NCI-H2029 (cell line): ENCODE measurements at places on chromosomes 5 and 9.

DNA sequence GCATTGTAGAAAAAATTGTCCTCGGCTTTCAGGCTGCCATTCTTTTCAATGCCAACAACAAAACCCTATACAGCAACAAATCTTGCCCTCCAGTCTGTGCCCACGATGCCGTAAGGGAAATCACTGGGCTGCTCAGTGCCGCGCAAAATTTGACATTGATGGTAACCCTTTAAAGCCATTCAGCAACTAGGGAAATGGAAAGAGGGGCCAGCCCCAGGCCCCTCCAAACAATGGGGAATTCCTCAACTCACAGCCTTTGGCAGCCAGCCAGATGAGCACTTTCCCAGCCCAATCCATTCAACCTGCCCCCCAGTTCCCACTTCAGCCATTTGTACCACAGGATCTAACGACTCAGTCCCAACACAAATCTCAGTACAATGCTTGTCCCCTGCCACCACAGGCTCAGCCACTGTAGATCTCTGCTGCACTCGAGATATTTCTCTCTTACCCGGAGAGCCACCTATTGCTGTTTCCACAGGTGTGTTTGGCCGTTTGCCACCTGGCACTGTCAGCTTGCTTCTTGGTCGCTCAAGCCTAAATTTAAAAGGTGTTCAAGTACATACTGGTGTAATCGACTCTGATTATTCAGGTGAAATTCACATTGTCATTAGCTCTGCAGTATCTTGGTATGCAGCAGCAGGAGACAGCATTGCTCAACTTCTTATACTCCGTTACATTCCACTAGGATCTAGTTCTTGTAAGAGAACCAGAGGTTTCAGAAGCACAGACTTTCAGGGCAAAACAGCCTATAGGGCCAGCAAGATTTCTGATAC lies 103.3 kb downstream of the SYK start:
- peak; percentile 87 for DNase-seq

GRCh38 chr9:114631166-114631565 lies 20.1 kb downstream of the TMEM268 start:
- DNase-seq: no peak

DNA sequence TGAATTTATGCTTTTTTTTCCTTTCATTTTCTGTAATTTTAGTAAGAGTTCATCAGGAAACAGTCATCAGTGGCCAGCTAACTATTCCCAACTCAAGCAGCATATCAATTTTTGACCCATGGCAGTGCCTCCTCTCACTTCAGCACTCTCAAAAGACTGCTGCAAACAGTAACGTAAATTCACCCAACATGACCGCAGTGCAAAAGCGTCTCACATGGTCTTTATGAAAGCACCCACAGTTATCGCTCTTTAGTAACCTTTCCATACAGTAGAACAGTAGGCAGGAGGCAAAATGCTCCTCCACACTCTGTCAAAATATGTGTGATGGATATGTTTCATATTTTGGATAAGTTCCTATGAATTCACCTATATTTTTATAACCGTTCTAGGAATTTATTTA lies 48.6 kb downstream of the PARP8 start:
- DNase-seq: no peak

- DNase-seq: no peak
Observed at GRCh38 chr5:93497096-93497495, 83.9 kb downstream of the NR2F1-AS1 start.

DNA sequence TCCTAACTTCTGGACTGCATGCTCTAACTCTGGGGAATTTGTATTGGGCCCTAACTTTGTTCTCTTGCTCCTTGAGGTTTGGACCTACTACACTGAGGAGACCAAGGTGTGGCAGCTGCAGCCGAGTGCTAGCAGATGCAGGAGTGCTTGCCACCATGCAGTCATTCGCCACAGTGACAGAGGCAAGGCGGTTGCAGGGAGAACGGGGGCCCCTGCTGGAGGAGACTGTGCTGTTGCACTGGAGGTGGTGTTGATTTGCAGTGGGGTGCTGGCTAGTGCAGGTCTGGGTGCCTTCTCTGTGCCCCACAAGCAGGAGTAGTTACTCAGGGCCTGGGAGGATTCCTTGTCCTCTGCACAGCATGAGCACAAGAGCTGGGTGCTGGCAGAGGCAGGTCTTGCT lies 22.4 kb upstream of the DIRAS2 start:
- DNase-seq: no peak

DNA sequence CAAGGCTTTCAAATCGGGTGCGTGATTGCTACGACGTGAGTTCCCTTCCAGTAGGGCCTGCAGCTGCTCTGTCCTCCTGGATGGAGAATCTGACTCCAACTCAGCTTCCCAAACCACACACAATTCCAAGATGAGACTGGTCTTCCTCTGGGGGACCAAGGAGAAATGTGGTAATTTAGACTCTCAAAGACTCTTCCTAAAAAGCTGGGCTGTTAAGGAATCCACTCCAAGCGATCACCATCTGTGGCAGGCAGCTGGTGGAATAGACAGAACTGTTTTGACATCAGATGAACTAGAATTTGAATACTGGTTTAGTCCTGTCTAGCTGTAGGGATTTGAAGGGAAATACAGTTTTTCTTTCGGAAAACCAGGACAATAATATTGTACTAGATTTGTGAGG lies 130.7 kb upstream of the KLF4 start:
- no peak for DNase-seq

DNA sequence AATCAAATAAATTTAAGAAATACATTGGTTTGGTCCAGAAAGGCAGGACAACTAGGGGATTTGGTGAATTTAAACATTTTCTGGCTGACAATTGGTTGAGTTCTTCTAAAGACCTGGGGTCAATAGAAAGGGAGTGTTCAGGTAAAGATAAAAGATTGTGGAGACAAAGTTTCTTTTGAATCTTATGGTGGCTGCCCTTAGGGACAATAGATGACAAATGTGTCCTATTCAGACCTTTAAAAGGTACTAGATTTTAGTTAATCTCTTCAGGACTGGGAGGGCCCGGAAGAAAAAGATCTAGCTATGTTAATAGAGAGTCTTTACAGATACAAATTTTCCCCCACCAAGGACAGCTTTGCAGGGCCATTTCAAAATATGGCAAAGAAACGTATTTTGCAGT lies 35.9 kb downstream of the PLEKHG4B start:
- DNase-seq: no peak

DNA sequence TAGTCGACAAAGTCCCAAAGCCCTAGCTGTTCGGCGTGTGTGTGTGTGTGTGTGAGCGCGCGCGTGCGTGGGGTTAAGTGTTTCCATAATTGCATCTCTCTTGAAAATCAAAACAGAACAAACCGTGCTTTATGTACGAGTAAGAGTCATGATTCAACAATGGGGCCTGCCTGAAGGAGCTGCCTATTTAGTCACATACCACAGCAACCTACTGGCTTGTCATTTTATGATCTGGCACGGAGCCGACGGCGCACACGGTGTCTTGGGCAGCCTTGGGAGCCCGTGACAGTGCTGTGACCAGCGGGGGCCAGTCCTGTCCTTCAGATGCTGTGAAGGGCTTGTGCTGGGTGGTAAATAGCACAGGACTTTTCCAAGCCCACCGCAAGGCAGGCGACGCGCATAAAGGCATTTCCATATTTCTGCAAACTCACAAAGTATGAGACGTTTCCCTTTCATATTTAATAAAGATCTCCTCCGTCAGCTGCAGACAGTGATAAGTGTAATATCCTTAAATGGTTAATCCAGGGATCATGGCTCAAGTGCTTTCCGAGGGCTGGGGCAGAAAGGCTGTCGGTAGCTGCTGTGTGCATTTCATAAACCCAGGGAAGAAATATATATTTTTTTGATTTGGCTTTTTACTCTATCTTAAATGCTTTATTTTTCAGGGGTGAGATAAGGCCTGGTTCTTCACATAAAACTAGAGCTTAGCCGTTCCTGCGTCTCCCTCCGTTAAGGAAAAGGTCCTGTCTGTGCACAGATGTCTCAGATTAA lies 270.2 kb upstream of the IRX1 start:
- DNase-seq: peak; percentile 35

DNA sequence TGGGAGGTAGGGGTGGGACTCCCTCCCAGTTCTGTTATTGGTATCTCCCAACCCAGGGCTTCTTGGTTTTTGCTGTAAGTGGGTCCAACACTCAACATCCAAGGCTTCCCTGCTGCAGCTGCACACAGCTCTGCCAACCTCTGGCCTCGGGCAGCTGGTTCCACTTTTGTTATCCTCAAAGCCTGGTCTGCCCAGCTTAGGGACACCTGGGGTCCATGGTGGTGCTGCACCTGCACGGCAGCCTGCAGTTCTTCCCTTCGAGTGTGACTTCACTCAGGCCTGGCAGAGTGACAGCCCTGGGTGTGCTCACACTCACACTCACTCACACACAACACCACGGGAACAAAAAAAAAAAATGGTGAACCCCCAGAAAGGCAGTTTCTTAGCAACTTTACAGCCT lies 15.3 kb upstream of the SAP30L start:
- DNase-seq: no peak

DNA sequence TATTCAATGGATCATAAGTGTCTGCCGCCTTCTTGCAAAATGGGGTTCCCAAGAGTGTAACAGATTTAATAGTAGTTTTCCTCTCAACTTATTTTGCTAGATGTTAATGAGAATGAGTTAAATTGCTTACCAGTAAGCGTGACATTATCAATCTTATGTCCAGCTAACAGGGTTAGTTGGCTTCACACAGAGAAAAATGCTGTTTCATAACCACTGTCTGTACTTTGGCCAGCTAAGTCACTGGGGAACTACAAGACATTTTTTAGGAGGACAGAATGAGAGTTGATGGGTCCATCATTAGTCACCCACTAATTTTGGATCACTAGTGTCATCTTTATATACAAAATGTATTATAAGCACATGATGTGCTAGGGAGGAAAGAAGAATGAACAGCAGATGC lies 1.4 kb downstream of the CDC37L1 start:
- no peak for DNase-seq

GRCh38 chr5:5055712-5056111 lies 84.4 kb upstream of the ADAMTS16 start:
- DNase-seq: no peak

GRCh38 chr9:104675611-104676010 lies 18.7 kb upstream of the OR13D1 start:
- DNase-seq: no peak

- no peak for DNase-seq
Observed at GRCh38 chr9:8224381-8224801, 424.8 kb upstream of the DMAC1 start.

GRCh38 chr5:166942948-166943347 lies 1348.5 kb upstream of the WWC1 start:
- DNase-seq: no peak

DNA sequence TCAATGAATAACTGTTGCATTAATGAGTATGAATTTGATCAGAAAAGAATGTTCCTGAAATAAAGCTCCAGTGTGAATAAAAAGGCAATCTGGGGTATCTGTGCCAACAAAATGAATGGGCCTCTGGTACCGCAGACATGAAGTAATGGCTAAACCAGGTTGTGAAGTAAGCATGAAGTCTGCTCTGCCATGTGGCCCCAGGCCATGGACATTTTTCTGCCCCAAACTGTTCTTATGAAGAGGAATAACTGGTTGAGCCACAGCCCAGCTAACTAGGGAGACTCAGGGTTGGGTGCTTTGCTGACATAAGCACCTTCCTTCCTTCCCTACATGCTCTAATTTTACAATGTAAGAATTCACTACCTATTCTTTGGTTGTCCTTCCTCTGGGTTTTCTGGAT lies 147.4 kb upstream of the LRRTM2 start:
- DNase-seq: no peak

- DNase-seq: no peak
Observed at GRCh38 chr9:114220061-114220541, 64.8 kb downstream of the COL27A1 start.
